ENCODE measurements at places on chromosomes 2 and 18.
A peak's percentile ranks its signal among the peaks of the same experiment; 100 is the strongest.

DNA sequence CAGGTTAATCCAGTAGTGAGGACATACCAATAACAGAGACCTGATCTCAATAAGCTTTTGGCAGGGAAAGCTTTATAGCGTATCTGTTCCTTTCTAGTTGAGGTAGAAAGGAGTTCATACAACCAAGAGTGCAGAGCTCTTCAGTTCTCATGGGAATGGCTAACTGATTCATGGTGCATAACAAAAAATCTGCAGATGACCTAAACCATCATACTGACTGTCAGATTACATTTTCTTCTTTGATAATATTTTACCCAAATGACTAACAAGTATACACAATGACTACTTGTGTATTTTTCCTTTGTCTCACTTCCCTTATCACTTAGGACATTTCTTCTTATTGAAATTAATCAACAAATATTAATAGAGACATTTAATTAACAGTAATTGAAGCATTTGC is 140.0 kb upstream of the SERTAD2 start:
- peak; percentile 21 for DNase-seq

- DNase-seq, result no peak
Measured at GRCh38 chr2:134273256-134273983, 19.5 kb downstream of the MGAT5 start.

GRCh38 chr18:49304751-49305150 is 155.7 kb downstream of the DYM start:
- no peak for DNase-seq

DNA sequence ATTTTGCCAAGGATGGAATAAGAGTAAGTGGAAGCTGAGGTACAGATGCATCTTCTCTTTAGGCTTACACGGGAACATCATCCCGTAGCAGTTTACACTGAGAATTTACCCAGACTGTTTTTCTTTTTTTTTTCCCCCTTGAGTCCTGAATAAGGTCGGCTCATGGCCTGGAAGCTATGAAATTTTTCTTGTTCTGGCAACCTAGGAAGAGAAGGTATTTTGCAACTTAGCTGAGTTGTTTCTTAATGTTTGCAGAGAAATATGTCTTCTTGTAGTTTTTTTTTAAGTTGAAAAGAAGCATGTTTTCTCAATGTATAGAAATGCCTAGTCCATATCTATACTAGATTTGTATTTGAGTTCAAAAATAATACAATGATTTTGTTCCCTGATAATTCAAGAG is 712.5 kb downstream of the TDRD15 start:
- DNase-seq, result no peak

GRCh38 chr2:104158191-104158590 is 695.7 kb upstream of the POU3F3 start:
- no peak for DNase-seq

- DNase-seq, result peak; percentile 60
Measured at GRCh38 chr2:42010743-42011298, 37.0 kb upstream of the PKDCC start.

- no peak for DNase-seq
Measured at GRCh38 chr2:156883804-156884203, 373.7 kb upstream of the GALNT5 start.
